ENCODE measurements at places on chromosomes 12 and 14. TPM values are rescaled to one million over a fixed set of nuclear protein-coding genes. Genes with fewer than 3 reads are reported as not detected.

- DNase-seq: peak; percentile 61
- H3K27ac ChIP-seq: no peak overlapping the region
- H3K27me3 ChIP-seq: peaks cover 2% of the 10 kb centered on the region
- peaks cover 26% of the 10 kb centered on the region for H3K4me1 ChIP-seq
These were observed 2.3 kb upstream of the NOP2 start for GRCh38 chr12:6570264-6570887.

DNA sequence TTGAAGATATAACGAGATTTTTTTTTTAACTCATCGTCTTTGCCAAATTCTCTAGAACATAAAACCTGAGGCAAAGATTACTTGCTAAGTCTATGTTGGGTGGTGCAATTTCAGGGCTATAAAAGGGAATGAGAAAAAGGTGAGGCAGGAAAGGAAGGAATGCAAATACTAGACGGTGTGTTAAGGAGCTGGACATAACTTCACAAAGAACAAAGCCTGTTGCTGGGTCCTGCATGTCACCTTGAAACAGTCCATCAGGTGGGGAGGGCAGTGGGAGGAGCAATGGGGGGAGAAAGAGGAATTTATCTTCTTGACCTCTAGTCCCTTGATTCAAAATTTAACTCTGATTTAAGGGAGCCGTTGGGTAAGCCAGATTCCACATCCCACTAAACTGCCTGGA is 16.1 kb upstream of the DUSP6 start:
- peaks cover 4% of the 10 kb centered on the region for H3K36me3 ChIP-seq
- no peak overlapping the region for H3K27ac ChIP-seq
- H3K4me3 ChIP-seq: no peak overlapping the region

Gene MSI1
- total RNA-seq: 224 TPM

GRCh38 chr14:30129807-30130206 is 202.2 kb upstream of the PRKD1 start:
- no peaks in the 10 kb centered on the region for H3K36me3 ChIP-seq
- no peak overlapping the region for H3K4me3 ChIP-seq
- peaks cover 6% of the 10 kb centered on the region for H3K4me1 ChIP-seq
- peak overlapping the region; percentile 27 for H3K27ac ChIP-seq
- DNase-seq: no peak

Gene HOXC6
- 10.7 TPM for total RNA-seq

GRCh38 chr12:92529944-92530343 is 172.8 kb upstream of the PLEKHG7 start:
- H3K27me3 ChIP-seq: no peaks in the 10 kb centered on the region
- DNase-seq: no peak
- H3K27ac ChIP-seq: no peak overlapping the region
- H3K36me3 ChIP-seq: no peaks in the 10 kb centered on the region

DNA sequence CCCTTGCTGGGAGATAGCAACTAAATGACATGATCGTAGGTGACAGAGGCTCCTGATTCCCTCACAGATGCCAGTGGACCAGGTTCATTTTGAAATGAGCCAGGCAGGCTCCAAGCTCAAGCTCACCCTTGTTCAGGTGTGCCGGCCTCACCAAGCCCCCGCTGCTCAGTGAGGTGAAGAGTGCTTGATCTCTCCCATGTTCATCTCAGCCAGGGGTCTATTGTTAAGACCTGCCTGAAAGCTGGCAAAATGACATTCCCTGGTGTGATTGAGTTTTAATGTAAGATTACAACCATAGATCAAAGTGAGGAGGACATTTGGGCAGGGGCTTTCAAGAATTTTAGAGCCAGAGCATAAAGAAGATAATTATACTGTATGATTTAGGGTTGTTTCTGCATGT is 497.9 kb downstream of the EGLN3 start:
- no peak overlapping the region for H3K27ac ChIP-seq
- no peaks in the 10 kb centered on the region for H3K27me3 ChIP-seq
- H3K4me3 ChIP-seq: no peak overlapping the region
- no peaks in the 10 kb centered on the region for H3K36me3 ChIP-seq
- DNase-seq: no peak

- H3K4me1 ChIP-seq: peaks cover 4% of the 10 kb centered on the region
- H3K27me3 ChIP-seq: no peaks in the 10 kb centered on the region
- H3K27ac ChIP-seq: no peak overlapping the region
- no peak overlapping the region for H3K4me3 ChIP-seq
- H3K36me3 ChIP-seq: no peaks in the 10 kb centered on the region
These were observed 91.4 kb upstream of the ALX1 start for GRCh38 chr12:85188619-85189018.

GRCh38 chr12:44525806-44526654 is 350.1 kb downstream of the NELL2 start:
- no peaks in the 10 kb centered on the region for H3K4me1 ChIP-seq
- H3K27ac ChIP-seq: no peak overlapping the region
- no peak for DNase-seq
- H3K27me3 ChIP-seq: no peaks in the 10 kb centered on the region

Gene TAS2R20
- 1.1 TPM for total RNA-seq

Gene WIF1
- not detected for total RNA-seq

DNA sequence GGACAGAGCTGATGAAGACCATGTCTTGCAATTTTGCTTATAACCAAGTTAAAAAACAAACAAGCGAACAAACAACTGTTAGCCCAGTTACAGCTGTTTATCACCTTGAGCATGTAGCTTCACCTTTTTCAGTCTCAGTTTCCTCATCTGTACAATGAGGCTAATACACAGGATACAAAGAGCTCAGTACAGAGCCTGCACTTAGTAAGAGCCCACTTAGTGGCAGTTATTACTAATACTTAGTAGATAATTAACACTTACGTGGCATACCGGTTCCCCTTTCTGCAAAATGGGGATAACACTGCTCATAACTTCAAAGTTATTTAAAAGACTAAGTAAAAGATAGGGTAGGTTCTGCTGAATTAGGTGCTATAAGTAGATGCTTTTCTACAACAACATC is 228.0 kb downstream of the MON2 start:
- no peak for DNase-seq
- no peak overlapping the region for H3K27ac ChIP-seq
- no peaks in the 10 kb centered on the region for H3K27me3 ChIP-seq
- H3K4me1 ChIP-seq: peaks cover 21% of the 10 kb centered on the region
- no peaks in the 10 kb centered on the region for H3K36me3 ChIP-seq

DNA sequence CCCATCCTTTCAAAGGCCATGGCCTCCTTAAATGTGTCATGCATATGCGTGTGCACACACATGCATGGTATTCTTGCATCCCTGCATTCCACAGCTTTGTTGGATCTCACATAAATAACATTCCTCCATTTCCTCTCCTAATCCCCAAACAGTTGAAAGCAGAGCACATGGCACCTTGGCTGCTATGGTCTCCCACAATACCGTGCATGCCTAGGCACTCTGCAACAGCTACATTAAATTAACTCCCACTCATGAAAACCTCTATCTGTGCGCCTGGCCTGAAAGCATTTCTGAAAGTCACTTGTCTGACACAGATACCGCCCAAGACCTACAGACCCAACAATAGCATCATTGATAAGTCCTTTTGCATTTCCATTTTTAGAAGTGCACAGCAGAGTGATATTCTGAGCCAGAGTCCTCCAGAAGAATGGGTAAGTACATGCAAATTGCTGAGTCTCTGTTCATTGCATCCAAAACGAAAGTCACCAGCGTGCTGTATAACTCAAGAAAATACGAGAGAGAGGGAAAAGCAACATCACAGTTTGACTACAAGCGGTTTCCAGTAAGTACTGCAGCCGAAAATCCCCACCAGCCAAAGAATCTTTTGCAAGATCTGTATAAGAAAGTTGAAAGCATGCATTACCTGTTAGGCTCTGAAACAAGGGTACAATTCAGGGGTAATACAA is 436 bp downstream of the ASB2 start:
- no peaks in the 10 kb centered on the region for H3K27me3 ChIP-seq

Gene PRB2
- total RNA-seq: not detected

Gene KIF21A
- total RNA-seq: 53.6 TPM

DNA sequence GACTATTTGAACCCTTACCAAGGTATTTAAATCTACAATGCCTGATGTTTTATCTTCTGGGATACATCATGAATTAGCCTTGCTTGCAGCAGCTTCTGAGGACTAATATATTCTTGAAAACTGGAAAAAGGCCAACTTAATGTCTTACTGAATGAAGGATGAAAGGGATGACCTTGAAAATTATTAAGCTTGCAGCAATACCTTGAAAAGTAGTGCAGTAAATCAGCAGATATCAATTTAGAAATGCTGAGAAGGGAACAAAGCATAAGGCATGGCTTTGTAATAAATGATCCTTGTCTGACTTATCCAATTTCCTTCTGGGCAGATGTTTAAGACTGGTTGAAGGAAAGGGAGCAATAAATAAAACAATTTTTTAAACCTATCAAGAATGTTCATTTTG is 37.3 kb upstream of the FERMT2 start:
- DNase-seq: no peak
- H3K27ac ChIP-seq: no peak overlapping the region
- H3K27me3 ChIP-seq: no peaks in the 10 kb centered on the region
- no peak overlapping the region for H3K4me3 ChIP-seq
- no peaks in the 10 kb centered on the region for H3K4me1 ChIP-seq

DNA sequence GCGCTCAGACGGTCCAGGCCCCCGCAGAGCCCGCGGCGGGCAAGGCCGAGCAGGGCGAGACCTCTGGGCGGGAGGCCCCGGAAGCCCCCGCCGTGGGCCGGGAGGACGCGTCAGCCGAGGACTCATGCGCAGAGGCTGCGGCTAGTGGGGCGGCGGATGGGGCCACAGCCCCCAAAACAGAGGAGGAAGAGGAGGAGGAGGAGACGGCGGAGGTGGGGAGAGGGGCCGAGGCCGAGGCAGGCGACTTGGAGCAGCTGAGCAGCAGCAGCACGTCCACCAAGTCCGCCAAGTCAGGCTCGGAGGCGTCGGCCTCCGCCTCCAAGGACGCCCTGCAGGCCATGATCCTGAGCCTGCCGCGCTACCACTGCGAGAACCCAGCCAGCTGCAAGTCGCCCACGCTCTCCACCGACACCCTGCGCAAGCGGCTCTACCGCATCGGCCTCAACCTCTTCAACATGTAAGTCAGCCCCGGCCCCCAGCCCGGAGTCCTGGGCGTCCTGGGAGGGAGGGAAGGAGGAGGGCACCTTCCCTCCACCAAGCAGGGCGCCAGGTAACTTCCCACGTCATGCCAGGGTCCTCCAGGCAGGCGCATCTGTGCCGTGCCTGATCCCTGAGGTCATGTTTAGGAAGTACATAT is 72.4 kb downstream of the IQSEC3 start:
- peaks cover 40% of the 10 kb centered on the region for H3K4me1 ChIP-seq
- no peak overlapping the region for H3K27ac ChIP-seq
- DNase-seq: no peak
- H3K4me3 ChIP-seq: peak overlapping the region; percentile 47

- DNase-seq: no peak
- peaks cover 7% of the 10 kb centered on the region for H3K4me1 ChIP-seq
- H3K27me3 ChIP-seq: no peaks in the 10 kb centered on the region
- H3K36me3 ChIP-seq: no peaks in the 10 kb centered on the region
- no peak overlapping the region for H3K4me3 ChIP-seq
These were observed 23.8 kb downstream of the IL31 start for GRCh38 chr12:122150127-122150681.

- H3K36me3 ChIP-seq: peaks cover 3% of the 10 kb centered on the region
- no peak overlapping the region for H3K4me3 ChIP-seq
- no peaks in the 10 kb centered on the region for H3K27me3 ChIP-seq
- peaks cover 5% of the 10 kb centered on the region for H3K4me1 ChIP-seq
These were observed 22.0 kb upstream of the MGST1 start for GRCh38 chr12:16325426-16325825.

- no peak overlapping the region for H3K4me3 ChIP-seq
- H3K36me3 ChIP-seq: no peaks in the 10 kb centered on the region
- no peak for DNase-seq
- no peak overlapping the region for H3K27ac ChIP-seq
- H3K4me1 ChIP-seq: no peaks in the 10 kb centered on the region
- H3K27me3 ChIP-seq: no peaks in the 10 kb centered on the region
These were observed 287.5 kb downstream of the FOXN3 start for GRCh38 chr14:89129570-89129969.

Gene KCNH3
- 0.16 TPM for total RNA-seq

Gene PDE3A
- 2.4 TPM for total RNA-seq

Gene NEUROD4
- total RNA-seq: 7.3 TPM

Gene NRL
- 1.2 TPM for total RNA-seq

All from neural crest cell (in vitro differentiated cells).